ENCODE measurements at places on chromosomes 12 and 14.

DNA sequence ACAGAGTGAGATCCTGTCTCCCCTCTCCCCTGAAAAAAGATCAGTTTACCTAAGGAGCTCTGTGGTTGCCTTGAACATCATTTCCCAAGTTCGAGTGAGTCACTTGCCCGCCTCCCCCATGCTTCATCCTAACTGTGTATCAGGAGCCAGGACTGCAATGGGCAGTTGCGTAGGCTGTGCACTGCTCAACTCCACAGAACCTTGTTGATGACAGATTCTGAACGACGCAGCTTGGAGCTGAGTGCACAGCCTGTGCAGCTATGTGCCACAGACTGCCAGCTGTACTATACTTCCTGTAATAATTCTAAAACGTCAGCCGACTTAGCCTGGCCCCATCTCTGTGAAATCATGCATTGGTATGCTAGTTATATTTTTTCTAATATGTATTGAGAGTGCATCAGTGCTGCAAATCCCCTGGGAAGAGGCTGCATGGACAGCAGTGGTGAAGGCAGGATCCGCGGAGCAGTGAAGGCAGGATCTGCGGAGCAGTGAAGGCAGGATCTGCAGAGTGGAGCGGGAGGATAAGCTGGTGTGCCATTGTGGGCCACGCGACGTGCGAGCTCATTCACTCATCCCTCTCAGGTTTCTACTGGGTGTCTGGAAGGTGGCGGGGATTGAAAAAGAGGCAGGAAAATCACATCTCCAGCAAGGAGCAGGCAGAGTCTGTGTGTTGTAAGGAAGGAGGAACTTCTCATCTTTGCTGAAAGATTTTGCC is 80.8 kb downstream of the GALNT9 start:
- no peak for DNase-seq

GRCh38 chr14:22985894-22986507 is 3.6 kb upstream of the AJUBA start:
- DNase-seq, result no peak

DNA sequence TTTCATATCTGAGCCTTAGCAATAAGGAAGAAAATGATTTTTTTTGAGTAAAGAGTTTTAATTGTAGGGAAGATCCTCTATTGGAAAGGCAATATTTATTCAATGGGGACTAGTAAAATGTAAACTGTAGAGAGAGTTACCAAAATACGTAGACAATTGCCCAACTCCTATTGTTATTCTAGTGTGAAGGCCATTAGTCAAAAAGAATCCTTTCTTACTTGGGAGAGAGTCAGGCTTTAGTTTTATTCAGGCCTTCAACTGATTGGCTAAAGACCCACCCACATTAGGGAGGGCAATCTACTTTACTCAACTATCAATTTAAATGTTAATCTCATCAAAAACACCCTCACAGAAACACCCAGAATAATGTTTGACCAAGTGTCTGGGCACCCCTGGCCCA is 485.8 kb upstream of the ATXN7L3B start:
- DNase-seq, result no peak

- DNase-seq, result peak; percentile 61
Observed at GRCh38 chr14:64915797-64916196, 1.5 kb downstream of the CHURC1 start.

DNA sequence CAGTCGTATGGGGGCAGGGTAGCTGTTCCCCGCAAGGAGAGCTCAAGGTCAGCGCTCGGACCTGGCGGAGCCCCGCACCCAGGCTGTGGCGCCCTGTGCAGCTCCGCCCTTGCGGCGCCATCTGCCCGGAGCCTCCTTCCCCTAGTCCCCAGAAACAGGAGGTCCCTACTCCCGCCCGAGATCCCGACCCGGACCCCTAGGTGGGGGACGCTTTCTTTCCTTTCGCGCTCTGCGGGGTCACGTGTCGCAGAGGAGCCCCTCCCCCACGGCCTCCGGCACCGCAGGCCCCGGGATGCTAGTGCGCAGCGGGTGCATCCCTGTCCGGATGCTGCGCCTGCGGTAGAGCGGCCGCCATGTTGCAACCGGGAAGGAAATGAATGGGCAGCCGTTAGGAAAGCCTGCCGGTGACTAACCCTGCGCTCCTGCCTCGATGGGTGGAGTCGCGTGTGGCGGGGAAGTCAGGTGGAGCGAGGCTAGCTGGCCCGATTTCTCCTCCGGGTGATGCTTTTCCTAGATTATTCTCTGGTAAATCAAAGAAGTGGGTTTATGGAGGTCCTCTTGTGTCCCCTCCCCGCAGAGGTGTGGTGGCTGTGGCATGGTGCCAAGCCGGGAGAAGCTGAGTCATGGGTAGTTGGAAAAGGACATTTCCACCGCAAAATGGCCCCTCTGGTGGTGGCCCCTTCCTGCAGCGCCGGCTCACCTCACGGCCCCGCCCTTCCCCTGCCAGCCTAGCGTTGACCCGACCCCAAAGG is 804 bp downstream of the GAPDH start:
- peak; percentile 78 for DNase-seq

DNA sequence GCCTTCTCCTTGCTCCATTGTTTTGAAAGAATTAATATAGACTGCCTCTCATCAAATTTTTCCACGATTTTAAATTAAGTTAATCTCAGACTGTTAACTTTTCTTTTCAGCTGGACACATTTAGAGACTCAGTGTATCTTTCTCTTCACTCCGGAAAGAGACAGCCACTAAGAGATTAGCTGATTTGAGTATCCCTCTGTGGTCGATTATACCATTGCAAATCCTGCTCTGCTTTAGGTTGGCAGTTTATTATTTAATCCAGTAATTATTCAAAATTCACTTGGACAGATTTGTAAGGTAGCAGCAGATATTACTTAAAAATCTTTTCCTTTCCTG is 588 bp upstream of the TWF1 start:
- no peak for DNase-seq

- no peak for DNase-seq
Observed at GRCh38 chr12:50185970-50186663, 18.9 kb upstream of the CERS5 start.

GRCh38 chr12:64824500-64825142 is at the start of gene TBC1D30:
Gene TBC1D30, plus strand, starts transcription at chr12:64824647. Its CDS starts 233 bp downstream, at chr12:64824880.
- DNase-seq, result peak; percentile 11

DNA sequence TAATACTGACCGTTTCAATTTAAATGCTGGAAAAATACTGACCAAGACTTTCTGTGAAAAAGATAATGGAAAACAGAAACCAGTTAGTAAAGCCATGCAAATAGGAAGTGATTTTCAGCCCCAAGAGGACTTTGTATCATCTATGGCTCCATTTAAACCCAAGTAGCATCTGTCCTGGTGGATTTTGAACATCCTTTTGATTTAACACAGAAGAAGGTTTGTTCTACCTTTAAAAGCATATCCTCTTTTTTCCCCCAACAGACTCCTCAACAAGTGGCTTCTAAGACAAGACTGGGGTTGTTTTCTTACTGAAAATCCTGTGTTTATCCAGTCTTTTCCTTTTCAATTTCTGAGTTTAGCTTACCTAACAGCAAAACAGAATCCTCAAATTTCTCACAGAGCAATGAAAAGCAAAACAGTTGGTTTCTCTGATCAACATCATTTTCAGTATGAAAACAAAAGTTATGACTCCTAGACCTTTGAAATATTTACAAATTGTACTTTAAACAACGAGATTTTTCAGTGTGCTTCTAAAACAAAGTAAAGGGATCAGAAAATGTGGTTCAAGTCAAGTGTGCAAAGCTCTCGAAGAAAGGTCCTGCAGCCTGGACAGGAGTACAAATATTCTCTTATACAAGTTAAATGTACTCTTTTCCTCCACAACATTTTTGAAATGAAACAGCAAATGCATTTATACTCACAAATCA is 2.9 kb downstream of the PHLDA1 start:
- DNase-seq, result no peak

All from hematopoietic multipotent progenitor cell treated with erythropoietin and hydrocortisone succinate and interleukin-3 and kit ligand, for 6 days (in vitro differentiated cells).